ENCODE measurements at places on chromosomes 3 and 15. TPM values are rescaled to one million over a fixed set of nuclear protein-coding genes. Genes with fewer than 3 reads are reported as not detected.

The BTLA gene
- under 0.01 TPM for total RNA-seq

The CCDC39 gene
- not detected for total RNA-seq

The GDPGP1 gene
- 7.2 TPM for total RNA-seq

The PLSCR5 gene
- total RNA-seq = not detected

The FBLN2 gene
- 442 TPM for total RNA-seq

The SIDT1 gene
- under 0.01 TPM for total RNA-seq

The ACTC1 gene
- not detected for total RNA-seq

The MOBP gene
- total RNA-seq = not detected

The ISLR gene
- 157 TPM for total RNA-seq

The PRR20G gene
- total RNA-seq = not detected

The ZNF501 gene
- 4.0 TPM for total RNA-seq

The TMEM202 gene
- total RNA-seq = not detected

The SERINC4 gene
- total RNA-seq = 0.09 TPM

The P2RY13 gene
- total RNA-seq = not detected

The FBXL22 gene
- 1.4 TPM for total RNA-seq

The BFSP2 gene
- not detected for total RNA-seq

The MEGF11 gene
- total RNA-seq = not detected

The TOMM70 gene
- total RNA-seq = 43.0 TPM

The FAM174B gene
- total RNA-seq = 1.4 TPM

The SAMD7 gene
- total RNA-seq = not detected

The TNFSF10 gene
- total RNA-seq = 5.4 TPM

The TMCO5A gene
- not detected for total RNA-seq

The ANKRD34C gene
- not detected for total RNA-seq

The HTR3E gene
- not detected for total RNA-seq
